Body of pancreas (tissue), 4 donors: ENCODE measurements at places on chromosomes 3 and 15. TPM values are rescaled to one million over a fixed set of nuclear protein-coding genes. Genes with fewer than 3 reads are reported as not detected.

- H3K36me3 ChIP-seq = no peaks in the 10 kb centered on the region
- H3K27me3 ChIP-seq = no peaks in the 10 kb centered on the region
- no peak overlapping the region for H3K27ac ChIP-seq
- DNase-seq = no peak
- peaks cover 12% of the 10 kb centered on the region for H3K4me1 ChIP-seq
These were observed 18.2 kb downstream of the PEX5L start for GRCh38 chr3:180018543-180018942.

DNA sequence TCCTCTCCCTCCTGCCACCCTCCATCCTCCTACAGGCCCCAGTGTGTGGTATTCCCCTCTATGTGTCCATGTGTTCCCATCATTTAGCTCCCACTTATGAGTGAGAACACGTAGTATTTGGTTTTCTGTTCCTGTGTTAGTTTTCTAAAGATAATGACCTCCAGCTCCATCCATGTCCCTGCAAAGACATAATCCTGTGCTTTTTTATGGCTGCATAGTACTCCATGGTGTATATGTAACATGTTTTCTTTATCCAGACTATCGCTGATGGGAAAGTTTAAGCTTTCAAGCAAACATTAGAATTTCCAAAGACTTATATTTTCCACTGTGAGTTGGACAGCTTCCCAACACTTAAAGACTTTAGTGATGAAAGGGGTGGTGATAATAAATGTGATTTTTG is 105.9 kb upstream of the PIAS1 start:
- DNase-seq = no peak
- no peak overlapping the region for H3K27ac ChIP-seq
- no peaks in the 10 kb centered on the region for H3K4me1 ChIP-seq
- H3K36me3 ChIP-seq = no peaks in the 10 kb centered on the region
- H3K27me3 ChIP-seq = no peaks in the 10 kb centered on the region

- peak overlapping the region; percentile 46 for H3K27ac ChIP-seq
- peaks cover 8% of the 10 kb centered on the region for H3K36me3 ChIP-seq
- H3K27me3 ChIP-seq = no peaks in the 10 kb centered on the region
- DNase-seq = peak; percentile 77
- no peak overlapping the region for H3K4me3 ChIP-seq
These were observed 93.1 kb downstream of the DNASE1L3 start for GRCh38 chr3:58117561-58118181.

GRCh38 chr15:52010633-52011595 is 8.1 kb upstream of the MAPK6 start:
- H3K4me1 ChIP-seq = peaks cover 6% of the 10 kb centered on the region
- H3K4me3 ChIP-seq = no peak overlapping the region
- H3K36me3 ChIP-seq = no peaks in the 10 kb centered on the region
- H3K27me3 ChIP-seq = no peaks in the 10 kb centered on the region

DNA sequence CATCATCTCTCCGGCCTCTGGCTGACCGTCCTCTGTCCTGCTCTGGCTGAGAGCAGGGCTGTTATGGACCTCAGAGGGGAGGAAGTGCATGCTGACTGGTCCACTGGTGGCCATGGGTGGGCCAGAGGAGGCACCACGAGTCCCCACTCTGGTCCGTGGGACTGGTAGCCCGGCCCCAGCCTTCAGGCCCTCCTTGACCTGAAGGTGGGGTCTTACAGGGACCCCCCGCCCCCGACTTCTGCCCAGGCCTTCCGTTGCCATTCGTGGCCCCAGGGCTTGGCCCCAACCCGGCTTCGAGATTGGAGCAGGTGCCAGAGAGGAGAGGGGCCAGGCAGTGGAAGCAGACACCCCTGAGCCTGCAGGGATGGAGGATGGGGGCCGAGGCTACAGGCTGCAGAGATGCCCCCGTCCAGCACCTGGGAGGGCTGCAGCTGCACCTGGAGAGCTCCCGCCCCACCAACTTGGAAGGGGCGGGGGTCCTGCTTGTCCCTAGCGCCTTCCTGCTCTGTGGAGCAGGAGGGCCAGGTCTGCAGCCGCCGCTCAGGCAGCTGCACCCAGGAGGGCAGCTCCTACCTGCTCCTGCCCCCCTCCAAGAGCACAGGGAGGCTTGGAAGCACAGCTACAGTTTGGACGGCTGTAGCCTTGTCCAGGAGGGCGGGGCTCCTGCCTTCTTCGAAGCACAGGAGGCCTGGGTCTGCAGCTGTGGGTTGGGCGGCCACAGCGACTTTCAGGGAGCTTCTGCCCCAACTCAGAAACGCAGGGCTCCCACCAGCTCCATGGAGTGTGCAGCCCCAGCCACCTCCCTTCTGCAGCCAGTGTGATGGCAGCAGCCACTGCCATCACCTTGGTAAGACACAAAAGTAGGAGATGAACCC is 142.5 kb downstream of the KLF13 start:
- no peaks in the 10 kb centered on the region for H3K27me3 ChIP-seq
- DNase-seq = no peak
- H3K36me3 ChIP-seq = no peaks in the 10 kb centered on the region

DNA sequence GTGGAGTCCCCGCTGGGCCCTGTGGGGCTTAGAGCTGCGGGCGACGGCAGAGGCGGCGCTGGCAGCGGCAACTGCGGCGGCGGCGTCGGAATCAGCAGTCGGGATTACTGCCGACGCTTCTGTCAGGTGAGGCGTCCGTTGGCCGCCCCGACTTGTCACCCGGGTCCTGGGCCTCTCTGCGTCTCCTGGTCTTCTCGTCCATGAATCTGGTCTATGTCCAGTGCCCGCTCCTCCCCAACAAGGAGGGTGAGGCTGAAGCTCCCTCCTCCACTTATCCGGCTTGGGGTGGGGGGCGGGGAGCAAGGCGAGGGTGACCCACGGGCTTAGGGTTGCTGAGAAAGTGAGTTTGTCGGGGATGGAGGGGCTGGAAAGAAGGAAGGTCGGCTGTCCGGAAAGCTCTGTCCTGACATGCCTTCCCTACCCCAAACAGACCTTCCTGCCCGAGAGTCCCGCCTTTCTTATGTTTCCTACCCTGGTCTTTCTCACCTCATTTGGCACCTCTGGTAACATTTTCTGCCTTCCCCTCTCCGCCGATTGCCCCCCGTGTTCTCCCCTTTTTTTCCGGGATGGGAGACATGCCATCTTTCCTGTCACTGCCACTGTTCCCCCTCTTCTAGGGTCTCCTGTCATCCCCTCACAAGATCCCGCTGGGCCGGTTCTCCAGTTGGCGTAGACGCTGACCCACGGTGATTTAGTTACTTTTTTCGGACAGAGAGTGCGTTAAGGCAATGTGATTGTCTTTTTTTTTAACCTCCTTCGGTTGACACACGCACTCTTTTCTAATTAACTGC is 520 bp downstream of the ZNF654 start:
- H3K4me1 ChIP-seq = peaks cover 32% of the 10 kb centered on the region
- peak overlapping the region; percentile 74 for H3K4me3 ChIP-seq

DIPK2A gene
- 9.2 TPM for total RNA-seq

- no peaks in the 10 kb centered on the region for H3K36me3 ChIP-seq
- H3K4me3 ChIP-seq = no peak overlapping the region
- DNase-seq = no peak
- H3K27me3 ChIP-seq = no peaks in the 10 kb centered on the region
- H3K27ac ChIP-seq = no peak overlapping the region
These were observed 507.6 kb downstream of the NR2F2 start for GRCh38 chr15:96838081-96838480.
